ENCODE measurements at places on chromosomes 12 and 14.

- no peak for DNase-seq
Measured at GRCh38 chr14:75247286-75247922, 31.2 kb upstream of the FOS start.

DNA sequence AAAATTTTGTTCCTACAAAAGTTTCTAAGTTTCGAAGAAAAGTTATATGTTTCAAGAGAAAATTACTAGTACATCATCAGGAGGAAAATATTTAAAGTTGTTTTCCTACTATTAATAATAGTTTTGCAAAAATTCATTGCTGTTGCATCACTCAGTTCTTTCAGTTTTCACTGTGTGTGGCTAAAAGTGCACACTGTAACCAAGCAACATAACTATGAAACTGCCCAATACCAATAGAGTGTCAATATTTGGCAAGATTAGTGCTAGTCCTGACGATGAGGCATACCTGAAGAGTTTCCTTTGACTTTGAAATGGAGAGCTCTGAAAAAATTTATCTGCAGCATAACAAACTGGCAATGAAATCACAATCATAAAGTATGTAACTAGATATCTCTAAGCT, 194.3 kb downstream of the CPNE8 start:
- no peak for DNase-seq

DNA sequence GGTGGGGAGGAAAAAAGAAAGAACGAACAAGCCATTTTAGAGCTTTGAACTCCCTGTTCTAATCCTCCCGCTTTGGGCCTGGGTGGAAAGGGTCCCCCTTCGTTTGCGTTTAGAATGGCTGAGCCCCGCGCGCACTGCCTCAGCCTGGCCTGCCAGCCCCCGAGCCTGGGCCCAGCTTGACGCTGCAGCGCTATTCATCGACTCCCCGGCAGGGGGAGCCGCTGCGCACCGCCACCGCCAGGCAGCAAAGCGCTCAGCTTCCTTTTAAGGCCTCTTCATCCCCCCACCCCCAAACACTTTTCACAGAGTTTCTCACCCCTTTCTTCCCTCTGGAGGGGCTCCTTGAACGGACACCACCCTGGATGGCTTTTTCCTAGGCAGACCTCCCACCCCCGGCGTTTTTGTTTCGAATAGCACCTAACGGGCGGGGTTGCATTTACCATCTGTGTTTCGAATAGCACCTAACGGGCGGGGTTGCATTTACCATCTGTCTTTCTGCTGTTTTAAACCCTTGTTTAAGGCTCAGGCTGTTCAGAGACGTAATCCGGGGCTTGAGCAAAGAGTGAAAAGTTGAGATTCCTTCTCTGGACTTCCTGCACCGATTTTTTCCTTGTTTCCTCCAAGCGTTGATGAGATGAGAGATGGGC, 56.4 kb upstream of the PIWIL1 start:
- no peak for DNase-seq

GRCh38 chr14:36452860-36453259, 67.2 kb downstream of the NKX2-1 start:
- DNase-seq = no peak

DNA sequence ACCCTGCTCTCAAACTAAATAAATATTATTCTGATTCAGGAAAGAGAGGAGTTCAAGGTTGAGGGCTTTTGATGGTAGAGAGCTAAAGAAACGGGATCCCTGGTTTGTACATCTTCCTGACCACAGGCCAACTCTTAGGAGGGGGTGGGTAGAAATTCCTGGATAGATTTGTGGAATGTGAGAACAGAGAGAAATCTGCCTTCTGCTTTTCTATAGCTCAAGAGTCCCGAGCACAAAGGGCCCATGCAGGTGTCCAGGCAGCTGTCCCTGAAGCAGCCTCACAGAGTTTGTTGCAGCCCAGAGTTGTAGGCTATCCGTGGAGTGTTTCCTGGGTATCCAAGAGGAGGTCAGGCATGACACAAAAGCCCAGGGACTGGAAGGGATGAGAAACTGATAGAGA, 198.6 kb downstream of the BCAT1 start:
- DNase-seq = no peak

Measured in kidney glomerular epithelial cell (primary cell).